ENCODE measurements at places on chromosomes 7 and 10.

DNA sequence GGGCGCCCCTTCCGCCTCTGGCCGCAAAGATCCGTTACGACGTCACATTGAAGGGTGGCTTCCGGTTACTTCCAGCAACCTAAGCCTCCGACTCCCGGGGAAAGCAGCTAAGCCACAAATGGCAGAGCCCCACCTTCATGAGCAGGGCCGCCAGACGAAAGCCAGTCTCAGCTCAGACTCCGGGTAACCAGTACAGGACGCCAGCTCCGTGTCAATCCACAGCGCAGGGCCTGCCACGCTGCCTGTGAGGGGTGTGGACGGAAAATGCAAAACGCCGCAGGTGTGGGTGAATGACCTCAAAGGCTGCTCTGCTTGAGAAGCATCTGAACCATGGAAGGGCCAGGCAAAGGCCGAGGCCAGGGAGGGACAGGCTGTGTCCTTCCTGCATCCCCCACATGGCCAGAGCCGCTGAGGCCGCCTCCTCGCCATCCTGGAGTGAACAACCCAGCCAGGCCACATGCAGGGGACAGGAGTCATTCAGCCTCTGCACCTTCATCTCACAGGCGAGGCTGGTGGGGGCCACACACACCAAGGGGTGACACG is 53.5 kb upstream of the PPP2R2D start:
- no peak for DNase-seq

DNA sequence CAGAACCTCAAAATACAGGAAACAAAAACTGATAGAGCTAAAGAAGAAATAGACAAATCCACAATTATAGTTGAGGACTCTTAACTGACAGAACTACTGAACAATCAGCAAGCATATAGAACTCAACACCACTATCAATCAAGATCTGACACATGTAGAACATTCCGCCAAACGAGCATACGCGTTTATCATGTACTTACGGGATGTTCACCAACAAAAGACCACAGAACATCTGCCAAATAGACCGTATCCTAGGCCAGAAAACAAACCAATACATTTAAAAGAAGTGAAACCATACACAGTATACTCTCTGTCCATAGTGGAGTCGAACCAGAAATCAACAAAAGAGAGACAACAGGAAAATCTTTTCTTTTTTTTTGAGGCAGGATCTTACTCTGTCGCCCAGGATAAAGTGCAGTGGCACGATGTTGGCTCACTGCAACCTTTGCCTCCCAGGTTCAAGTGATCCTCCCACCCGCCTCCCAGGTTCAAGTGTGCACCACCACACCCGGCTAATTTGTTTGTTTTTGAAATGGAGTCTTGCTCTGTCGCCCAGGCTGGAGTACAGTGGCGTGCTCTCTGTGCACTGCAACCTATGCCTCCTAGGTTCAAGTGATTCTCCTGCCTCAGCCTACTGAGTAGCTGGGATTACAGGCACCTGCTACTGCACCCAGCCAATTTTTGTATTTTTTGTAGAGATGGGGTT is 5.1 kb downstream of the GNA12 start:
- no peak for DNase-seq

- DNase-seq = no peak
Observed at GRCh38 chr7:45563401-45563800, 10.8 kb upstream of the ADCY1 start.

- no peak for DNase-seq
Observed at GRCh38 chr7:4169455-4169854, 512.6 kb upstream of the FOXK1 start.

DNA sequence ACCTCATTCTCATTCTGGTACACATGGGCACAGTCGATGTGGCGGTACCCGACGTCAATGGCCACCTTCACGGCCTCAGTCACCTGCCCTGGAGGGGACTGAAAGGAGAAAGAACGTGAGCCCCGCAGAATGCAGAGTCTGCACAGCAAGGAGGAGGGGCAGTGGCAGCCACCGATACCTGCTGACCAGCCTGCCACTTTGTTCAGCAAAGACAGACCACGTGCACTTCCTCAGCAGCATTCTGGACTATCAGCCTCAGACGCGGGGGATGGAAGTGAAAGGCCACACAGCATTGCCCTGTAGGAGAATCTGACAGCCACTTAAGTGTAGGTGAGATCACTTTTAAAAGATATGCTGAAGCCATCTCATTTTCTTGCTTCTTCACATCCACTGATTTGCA is 7.2 kb downstream of the AKR1B1 start:
- no peak for DNase-seq
